ENCODE measurements at places on chromosomes 3 and 15. TPM values are rescaled to one million over a fixed set of nuclear protein-coding genes. Genes with fewer than 3 reads are reported as not detected.

- no peak overlapping the region for H3K4me3 ChIP-seq
- no peak overlapping the region for H3K27ac ChIP-seq
- H3K4me1 ChIP-seq: peaks cover 22% of the 10 kb centered on the region
- no peak for DNase-seq
These were observed 24.3 kb downstream of the ZDHHC19 start for GRCh38 chr3:196186651-196187573.

GRCh38 chr3:11818033-11818432 lies 28.7 kb downstream of the TAMM41 start:
- no peaks in the 10 kb centered on the region for H3K27me3 ChIP-seq
- H3K27ac ChIP-seq: no peak overlapping the region
- H3K4me3 ChIP-seq: no peak overlapping the region
- H3K36me3 ChIP-seq: peaks cover 66% of the 10 kb centered on the region
- no peaks in the 10 kb centered on the region for H3K4me1 ChIP-seq

GRCh38 chr15:44501768-44502366 lies 35.1 kb upstream of the EIF3J start:
- H3K27ac ChIP-seq: no peak overlapping the region
- H3K36me3 ChIP-seq: no peaks in the 10 kb centered on the region
- no peak overlapping the region for H3K4me3 ChIP-seq
- H3K27me3 ChIP-seq: no peaks in the 10 kb centered on the region
- DNase-seq: peak; percentile 7

DNA sequence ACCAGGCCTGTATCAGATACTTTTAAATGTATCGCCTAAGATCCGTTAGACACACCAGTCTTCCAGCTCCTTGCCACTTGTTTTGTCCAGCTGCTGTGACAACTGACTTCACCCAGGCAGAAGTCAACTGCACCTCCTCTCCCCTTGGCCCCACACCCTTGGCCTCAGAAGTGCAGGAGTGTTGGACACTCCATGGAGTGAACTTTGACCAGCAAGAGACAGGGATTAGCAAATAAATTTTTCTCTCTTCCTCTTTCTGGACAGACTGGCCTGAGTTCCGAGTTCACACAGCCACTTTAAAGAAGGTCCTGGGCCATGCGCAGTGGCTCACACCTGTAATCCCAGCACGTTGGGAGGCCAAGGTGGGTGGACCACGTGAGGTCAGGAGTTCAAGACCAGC lies 2.9 kb upstream of the CLN6 start:
- H3K27me3 ChIP-seq: no peaks in the 10 kb centered on the region
- peak overlapping the region; percentile 13 for H3K27ac ChIP-seq
- no peak for DNase-seq

The PLA1A gene
- 14.5 TPM for total RNA-seq

DNA sequence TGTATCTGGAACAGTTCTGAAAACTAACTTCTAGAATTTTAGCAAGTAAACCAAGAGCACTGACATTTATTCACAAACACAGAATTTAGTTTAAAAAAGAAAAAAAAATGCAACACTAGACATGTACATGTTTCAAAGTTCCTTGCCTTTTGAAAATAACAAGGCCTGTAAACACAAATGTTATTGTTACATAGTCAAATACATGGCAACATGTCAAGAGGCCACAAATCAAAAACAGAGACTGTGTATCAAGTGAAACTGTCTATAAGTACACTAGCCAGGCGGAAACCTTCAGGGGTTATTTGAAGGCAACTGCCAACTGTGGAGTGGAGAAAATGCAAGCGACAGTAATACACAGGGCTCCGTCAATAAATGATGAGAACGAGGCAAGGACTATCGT lies 547.6 kb downstream of the FOXP1 start:
- H3K4me1 ChIP-seq: peaks cover 7% of the 10 kb centered on the region
- H3K36me3 ChIP-seq: peaks cover 52% of the 10 kb centered on the region

GRCh38 chr3:191972714-191973398 lies 511.9 kb downstream of the PYDC2 start:
- H3K4me1 ChIP-seq: no peaks in the 10 kb centered on the region
- H3K36me3 ChIP-seq: no peaks in the 10 kb centered on the region
- no peak for DNase-seq
- no peaks in the 10 kb centered on the region for H3K27me3 ChIP-seq

The SLC51A gene
- total RNA-seq: 1.2 TPM

GRCh38 chr15:74958320-74958907 lies 1.8 kb upstream of the RPP25 start:
- H3K27me3 ChIP-seq: peaks cover 68% of the 10 kb centered on the region
- H3K4me3 ChIP-seq: peak overlapping the region; percentile 59
- no peak overlapping the region for H3K27ac ChIP-seq
- DNase-seq: peak; percentile 65
- H3K36me3 ChIP-seq: no peaks in the 10 kb centered on the region
- H3K4me1 ChIP-seq: peaks cover 19% of the 10 kb centered on the region

GRCh38 chr15:73442421-73442820 lies 543 bp upstream of the REC114 start:
- no peak overlapping the region for H3K4me3 ChIP-seq
- no peaks in the 10 kb centered on the region for H3K4me1 ChIP-seq
- DNase-seq: no peak
- no peak overlapping the region for H3K27ac ChIP-seq
- H3K36me3 ChIP-seq: no peaks in the 10 kb centered on the region

DNA sequence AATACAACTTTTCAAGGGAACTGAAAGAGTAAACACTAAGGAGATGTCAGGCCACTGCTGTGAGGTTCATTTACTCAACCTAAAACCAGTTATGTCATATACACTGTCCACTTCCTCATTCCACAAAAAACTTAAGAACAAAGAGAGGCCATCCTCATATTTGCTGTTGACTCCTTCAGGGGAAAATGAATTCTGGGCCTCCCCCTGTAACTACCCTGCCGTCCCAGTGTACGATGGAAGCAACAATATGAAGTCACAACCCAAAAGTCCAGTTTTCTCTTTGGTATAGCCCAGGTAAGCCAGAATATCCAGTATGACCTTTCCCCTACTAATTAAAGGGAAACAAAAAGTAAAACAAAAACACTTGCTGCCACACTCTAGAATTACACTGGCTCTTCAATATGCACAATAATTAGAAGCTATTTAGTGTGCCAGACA lies 16.2 kb downstream of the CEP152 start:
- DNase-seq: no peak
- H3K27ac ChIP-seq: no peak overlapping the region
- peaks cover 19% of the 10 kb centered on the region for H3K4me1 ChIP-seq
- peaks cover 25% of the 10 kb centered on the region for H3K36me3 ChIP-seq
- H3K4me3 ChIP-seq: no peak overlapping the region

DNA sequence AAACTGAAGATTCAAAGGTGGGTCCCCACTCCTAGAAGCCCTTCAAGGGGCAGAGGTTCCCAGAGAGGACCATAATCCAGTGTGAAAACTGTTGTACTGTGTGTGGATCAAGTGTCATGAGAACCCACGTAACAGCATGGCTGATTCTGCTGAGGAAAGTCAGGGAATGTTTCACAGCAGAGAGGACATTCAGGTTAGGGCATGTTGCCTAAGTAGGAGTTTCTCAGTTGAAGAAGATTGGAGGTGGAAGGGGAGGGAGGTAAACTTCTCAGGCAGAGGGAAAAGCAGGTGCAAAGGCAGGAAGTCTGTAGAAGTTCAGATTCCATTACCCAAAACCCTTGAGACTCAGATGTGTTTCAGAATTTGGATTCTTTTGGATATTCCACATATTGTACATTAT lies 246.1 kb upstream of the NR2E3 start:
- no peak overlapping the region for H3K4me3 ChIP-seq
- H3K36me3 ChIP-seq: no peaks in the 10 kb centered on the region
- no peak for DNase-seq
- no peak overlapping the region for H3K27ac ChIP-seq

The MESP2 gene
- total RNA-seq: 0.35 TPM

The BCL2A1 gene
- 28.7 TPM for total RNA-seq

DNA sequence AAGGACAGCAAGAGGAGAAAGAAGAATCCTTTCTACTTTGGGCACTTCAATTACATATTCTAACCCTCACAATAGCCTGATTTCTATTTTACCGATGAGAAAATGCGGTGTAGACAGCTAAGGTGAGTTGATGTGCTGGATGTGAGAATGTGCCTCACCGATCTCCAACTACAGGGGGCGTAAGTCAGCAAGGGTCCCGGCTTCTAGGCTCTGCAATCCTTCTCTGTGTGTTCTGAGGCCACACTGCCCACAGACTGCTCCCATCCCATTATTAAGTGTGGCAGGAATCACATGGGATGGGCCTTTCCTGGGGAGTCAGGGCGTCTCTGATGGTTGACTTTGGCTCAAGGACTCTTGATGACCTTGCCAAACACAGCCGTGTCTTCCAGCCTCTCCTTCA lies 23.6 kb upstream of the RPL35A start:
- DNase-seq: no peak
- H3K4me3 ChIP-seq: no peak overlapping the region
- no peak overlapping the region for H3K27ac ChIP-seq
- H3K27me3 ChIP-seq: no peaks in the 10 kb centered on the region
- no peaks in the 10 kb centered on the region for H3K36me3 ChIP-seq

The KLHL40 gene
- not detected for total RNA-seq

The P2RY12 gene
- total RNA-seq: 3.8 TPM

DNA sequence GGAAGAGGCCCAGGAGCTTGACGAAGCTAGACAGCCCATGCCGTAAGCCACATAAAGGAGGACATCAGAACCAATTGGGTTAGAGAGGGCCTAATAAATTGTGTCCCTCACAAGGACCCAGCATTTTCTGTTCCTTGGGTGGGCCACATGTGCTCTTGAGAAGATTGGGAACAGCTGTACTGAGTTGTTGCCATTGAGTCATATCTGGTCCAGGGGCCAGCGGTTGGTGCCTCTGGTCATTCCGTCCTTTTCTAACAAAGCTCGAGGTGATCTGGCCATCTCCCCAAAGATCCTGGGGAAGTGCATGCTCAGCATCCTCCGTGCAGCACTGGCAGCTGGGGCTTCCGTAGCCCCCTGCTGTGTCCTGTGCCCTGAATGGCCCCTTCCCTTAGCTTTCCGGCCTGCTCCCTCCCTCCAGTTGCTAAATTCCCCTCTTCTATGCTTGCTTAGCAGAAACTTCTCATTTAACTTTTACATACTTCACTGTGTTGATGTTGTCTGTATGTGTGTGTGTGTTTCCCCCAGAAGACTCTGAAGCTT lies 73.0 kb downstream of the EEFSEC start:
- H3K27me3 ChIP-seq: no peaks in the 10 kb centered on the region
- no peak for DNase-seq
- no peaks in the 10 kb centered on the region for H3K36me3 ChIP-seq
- no peak overlapping the region for H3K27ac ChIP-seq

Measured in left lung (tissue), 14 donors.